Fibroblast of gingiva (primary cell): ENCODE measurements at places on chromosomes 7 and 10.

DNA sequence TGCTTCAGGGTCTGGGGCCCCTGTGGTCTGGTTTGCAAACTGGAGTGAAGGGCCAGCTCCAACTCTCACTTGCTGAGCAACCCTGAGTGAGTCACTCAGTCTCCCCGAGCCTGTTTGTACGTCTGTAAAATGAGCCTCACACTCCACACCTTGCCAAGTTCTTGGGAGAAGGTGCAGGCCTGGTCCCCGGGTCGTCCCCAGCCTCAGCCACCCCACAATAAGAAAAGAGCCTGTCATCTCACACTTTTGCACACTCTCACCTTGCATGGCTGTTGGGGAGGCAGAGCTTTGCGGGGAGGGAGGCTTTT lies 5.2 kb downstream of the GRIFIN start:
- no peak for DNase-seq

GRCh38 chr7:112806156-112806555 lies 16.0 kb upstream of the TMEM168 start:
- DNase-seq: no peak

DNA sequence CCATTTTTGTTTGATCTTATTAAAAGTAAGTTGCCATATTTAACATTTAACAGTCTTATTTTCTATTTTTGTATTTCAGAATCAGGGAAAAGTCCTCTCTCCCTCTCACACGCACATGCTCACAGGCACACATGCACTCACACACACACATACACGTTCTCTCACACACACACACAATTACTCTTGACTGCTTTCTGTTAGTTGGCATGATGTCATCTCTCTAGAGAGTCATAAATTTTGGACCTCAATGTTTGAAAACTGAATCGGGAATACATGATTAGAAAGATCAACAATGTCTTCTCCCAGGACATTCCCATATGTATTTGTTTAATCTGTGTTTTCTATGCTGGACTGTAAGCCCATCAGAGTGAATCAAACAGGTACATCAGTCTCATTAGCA lies 165.7 kb upstream of the AHR start:
- no peak for DNase-seq

- no peak for DNase-seq
These were observed 7.4 kb downstream of the CPSF4 start for GRCh38 chr7:99446096-99446495.

DNA sequence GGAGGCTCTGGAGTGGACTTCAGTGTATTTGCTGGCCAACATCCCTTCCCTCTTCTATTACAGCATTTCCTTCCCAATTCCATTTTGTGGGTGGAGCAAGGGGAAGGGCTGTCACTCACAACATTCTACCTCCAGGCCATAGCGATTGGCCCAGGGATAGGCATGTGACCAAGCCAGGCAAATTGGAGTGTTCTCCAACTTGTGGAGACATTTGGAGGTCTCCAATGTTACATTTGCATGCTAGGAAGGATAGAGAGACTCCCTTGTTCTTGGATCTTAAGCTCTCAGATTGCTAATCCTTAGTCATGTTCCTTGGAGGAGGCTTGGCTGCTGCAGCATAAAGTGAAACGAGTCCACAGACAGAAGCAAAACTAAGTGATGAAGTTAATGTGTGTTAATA lies 95.6 kb upstream of the KIF5B start:
- DNase-seq: no peak

DNA sequence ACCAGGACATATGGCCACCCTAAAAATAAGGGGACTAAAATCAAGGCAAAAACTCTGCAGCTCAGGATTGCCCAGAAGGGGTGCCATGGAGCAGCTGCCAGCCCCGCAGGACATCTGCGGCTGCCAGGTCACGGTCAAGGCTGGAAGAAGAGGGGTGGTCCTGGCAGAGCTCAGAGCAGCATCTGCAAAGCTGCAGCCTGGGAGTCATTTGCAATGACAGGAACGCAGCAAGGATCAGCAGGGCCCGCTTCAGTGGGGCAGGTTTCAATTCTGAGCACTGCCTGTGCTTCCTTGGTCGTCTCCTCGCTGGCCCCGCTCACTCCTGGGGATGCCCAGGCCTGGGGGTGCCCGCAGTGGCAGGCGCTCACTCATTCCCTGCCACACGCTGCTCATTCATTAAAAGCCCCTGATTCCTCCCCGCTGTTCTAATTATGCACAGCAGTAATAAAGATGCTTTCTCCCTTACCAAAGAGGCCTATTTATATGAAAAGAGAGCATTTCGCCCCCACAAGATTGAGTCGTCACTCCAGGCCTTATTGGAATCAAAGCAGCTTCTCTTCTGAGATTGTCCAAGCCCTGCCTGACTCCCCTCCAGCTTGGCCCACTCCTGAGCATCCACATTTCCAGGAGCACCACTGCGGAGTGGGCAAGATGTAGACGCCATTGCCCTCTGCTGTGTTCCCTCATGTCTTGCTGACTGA lies 4.6 kb downstream of the HSPA12A start:
- no peak for DNase-seq

GRCh38 chr10:61975391-61975932 lies 74.0 kb downstream of the ARID5B start:
- DNase-seq: peak; percentile 81

GRCh38 chr7:68122801-68123200 lies 1126.2 kb downstream of the TYW1 start:
- no peak for DNase-seq

- no peak for DNase-seq
These were observed 25.7 kb downstream of the OPALIN start for GRCh38 chr10:96333101-96333500.

DNA sequence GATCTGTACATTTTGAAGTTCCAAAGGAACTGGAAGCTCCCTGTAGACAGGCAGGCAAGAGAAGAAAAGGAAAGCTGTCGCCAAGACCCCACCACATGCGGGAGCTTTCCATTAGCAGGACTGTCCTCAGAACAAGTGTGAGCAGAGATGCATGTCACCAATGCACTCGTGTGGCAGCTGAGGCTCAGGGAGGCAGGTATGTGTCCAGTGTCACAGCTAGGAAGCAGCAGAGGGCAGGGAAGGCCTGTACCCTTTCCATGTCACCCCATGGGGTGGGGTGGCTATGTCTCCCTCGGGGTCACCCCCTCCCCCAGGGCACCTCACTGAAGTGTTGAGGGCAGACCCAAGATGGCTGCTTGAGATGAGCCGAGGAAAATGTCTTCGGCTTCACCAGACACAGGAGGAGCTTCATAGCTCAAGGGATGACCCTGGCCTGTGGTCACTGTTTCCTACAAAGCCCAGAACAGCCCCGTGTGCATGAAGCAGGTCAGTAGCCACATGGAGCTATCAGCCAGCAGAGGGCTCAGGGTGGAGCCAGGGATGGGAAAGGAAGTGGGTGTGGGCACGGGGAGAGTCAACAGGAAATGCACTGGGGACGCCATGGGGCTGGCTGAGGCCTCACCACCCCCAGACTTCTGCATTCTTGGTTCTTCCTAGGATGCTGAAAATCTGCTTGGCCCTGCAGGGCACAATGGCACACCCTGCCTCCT lies 96.6 kb downstream of the FAM53B start:
- no peak for DNase-seq

GRCh38 chr10:80489371-80490112 lies 35.4 kb downstream of the TSPAN14 start:
- no peak for DNase-seq

- no peak for DNase-seq
These were observed 5.5 kb downstream of the GSTO1 start for GRCh38 chr10:104259999-104260774.

GRCh38 chr7:103715376-103716120 lies 269.5 kb upstream of the SLC26A5 start:
- DNase-seq: no peak

GRCh38 chr10:33129141-33129995 lies 171.3 kb upstream of the ITGB1 start:
- DNase-seq: peak; percentile 98

DNA sequence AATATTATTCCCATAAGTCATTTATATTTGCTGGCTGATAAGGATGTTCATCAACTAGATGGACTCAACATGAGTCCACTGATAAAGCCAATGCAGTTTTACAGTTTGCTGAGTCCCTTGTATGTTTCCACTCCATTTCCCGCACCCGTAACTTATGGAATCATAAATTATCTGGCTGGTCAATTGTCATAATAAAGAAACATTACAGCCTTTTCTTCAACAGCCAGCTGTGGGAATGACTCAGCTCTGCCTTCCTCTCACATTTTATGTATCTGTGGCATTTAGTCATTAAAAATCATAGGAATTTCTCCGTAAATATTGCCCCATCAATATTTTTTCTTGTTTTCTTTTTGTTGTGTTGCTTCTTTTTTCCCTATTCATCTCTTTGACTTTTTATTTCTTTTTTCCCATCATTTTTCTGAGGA lies 22.3 kb upstream of the TMEM26 start:
- DNase-seq: peak; percentile 29

GRCh38 chr10:61478621-61479312 lies 25.6 kb upstream of the TMEM26 start:
- DNase-seq: no peak

GRCh38 chr10:110840225-110840922 lies 31.4 kb upstream of the PDCD4 start:
- DNase-seq: peak; percentile 87

GRCh38 chr10:131822013-131822691 lies 78.7 kb upstream of the PPP2R2D start:
- no peak for DNase-seq

DNA sequence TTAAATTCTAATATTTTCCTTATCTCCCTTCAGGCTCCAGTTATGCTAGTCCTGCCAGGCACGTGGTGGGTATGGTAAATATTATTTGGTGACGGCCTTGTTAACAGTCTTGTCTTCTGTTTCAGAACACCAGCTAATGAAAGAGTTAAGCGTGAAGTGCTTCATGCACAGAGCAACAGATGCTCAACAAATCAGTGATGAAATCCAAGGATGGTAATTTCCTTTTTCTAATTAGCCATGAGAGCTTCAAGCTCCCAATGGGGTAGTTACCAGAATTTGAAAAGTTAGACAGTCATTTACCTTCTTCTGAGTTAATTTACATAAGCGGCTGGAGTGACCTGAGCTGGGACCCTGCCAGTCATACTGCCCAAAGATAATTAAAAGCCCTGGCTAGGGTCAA lies 1.9 kb upstream of the OTUD1 start:
- no peak for DNase-seq

DNA sequence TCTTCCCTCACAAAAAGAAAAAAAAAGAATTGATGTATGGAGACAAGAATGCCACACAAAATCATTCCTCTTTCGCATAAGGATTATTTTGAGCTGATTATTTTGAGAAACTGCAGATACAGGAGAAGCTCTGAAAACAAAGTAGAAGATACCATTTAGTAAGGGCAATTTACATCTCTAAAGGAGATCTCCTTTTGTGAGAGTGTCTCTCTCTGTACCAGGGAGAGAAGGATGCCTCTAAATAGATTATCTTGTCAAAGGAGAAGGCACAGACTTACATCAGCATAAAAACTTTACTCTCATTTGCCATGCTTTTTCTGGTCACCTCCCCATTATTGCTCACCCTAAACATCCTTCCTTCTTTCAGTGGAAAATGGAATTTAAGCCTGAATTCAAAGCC lies 747.9 kb upstream of the COBL start:
- no peak for DNase-seq

DNA sequence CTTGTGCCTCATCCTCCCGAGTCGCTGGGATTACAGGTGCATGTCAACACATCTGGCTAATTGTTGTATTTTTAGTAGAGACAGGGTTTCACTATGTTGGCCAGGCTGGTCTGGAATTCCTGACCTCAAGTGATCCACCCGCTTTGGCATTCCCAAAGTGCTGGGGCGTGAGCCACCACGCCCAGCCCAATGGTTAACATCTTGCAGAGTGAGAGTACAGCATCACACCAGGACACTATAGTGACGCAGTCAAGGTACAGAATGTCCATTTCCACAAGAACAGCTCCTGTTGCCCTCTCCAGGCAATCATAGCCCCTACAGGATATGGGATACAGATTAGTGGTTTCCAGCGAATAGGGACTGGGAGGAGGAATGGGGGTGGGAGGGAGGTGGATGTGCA lies 34.0 kb downstream of the MYO1G start:
- DNase-seq: no peak

GRCh38 chr10:115409347-115409746 lies 316.2 kb downstream of the ATRNL1 start:
- no peak for DNase-seq

GRCh38 chr7:4733936-4734528 lies 41.4 kb upstream of the AP5Z1 start:
- no peak for DNase-seq

DNA sequence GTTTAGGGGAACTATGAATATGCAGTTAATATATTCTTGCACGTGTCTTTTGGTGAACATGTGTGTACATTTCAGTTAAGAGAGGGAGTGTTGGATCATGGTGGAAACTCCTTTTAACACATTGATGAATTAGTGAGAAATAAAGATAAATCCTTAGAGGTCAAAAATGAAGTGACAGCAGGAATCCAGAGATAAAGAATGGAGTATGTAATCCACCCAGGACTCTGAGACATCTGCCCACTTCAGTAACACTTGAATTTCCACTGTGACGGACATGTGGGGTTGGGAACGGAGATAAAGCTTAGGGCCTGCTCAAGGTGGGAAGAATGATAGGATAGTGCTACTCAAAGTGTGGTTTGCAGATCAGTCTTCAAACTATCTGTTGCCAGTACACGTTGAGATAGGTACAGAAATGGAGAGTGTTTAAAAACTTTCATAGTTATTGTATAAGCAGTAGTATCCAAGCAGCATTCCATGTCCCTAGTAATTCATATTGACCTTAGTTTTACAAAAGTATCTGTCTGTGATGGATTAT lies 6.6 kb upstream of the RELN start:
- no peak for DNase-seq

DNA sequence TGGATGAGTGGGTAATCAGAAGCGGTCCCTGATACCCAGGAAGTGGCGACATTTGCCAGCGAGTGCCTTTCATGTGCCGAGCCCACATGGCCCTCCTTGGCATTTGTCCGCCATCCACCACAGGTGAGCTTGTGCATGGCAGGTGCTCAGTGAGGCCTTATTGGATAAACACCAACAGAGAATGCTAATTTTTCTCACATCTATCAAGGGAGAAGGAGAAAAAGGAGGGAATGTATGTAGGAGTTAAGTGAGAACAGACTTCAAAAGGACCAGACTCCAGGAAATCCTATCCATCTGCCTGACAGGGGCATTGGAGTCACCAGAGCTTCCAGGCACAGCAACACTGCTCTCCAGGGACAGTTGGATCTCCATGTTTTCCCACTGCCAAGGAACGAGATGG lies 143.5 kb upstream of the ZMIZ1 start:
- DNase-seq: no peak

GRCh38 chr10:78214955-78215354 lies 181.3 kb downstream of the RPS24 start:
- DNase-seq: no peak

DNA sequence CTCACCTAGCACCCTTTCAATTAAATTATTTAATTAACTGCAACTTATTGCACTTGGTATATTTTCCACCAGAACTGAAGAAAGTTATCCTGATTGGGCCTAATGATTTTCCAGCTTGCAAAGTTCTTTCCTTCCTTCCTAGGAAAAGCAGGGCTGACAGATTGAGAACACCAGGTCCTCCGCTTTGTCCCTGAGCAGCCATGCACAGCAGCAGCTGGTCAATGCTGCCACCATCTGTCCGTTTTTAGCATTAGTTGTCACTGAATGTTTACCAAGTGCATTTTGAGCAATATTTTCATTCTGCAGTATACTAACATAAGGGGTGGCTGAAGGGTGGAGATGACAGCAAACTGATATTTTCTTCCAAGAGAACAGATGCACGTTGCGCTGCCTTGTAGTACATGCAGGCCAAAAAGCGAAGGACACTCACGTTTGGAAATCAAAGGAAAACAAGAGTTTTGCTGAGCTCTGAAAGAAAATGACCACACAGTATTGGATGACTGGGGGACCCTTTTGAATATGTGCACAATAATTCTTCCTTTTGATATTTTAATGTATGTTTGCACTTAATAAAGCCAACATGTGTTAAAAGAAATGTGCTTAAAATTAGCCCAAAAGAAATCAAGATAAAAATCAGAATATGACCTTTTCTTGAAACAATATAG lies 248.8 kb upstream of the PTN start:
- peak; percentile 72 for DNase-seq
